ENCODE measurements at places on chromosomes 7 and 10. TPM values are rescaled to one million over a fixed set of nuclear protein-coding genes. Genes with fewer than 3 reads are reported as not detected.
A peak's percentile ranks its signal among the peaks of the same experiment; 100 is the strongest.

DNA sequence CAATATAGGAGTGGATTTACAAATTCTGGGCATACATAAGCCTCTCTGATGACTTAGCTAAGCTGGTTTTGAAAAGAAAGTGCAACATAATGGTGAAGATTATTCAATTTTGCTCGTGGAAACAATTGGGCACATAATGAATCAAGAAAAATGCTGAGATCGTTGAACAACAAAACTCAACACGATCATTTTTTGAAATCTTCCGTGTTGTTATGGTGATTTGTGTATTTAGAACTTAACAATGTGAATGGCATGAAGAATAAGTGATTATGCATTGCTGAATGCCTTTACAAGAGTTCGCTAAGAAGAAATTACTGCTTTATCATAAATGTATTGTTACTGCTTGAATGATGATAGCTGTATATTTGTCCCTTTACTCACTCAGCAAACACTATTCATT, 875.0 kb downstream of the CNTNAP2 start:
- DNase-seq = no peak

- DNase-seq = peak; percentile 89
Observed at GRCh38 chr10:75403939-75404814, 2.6 kb upstream of the ZNF503 start.

- no peak for DNase-seq
Observed at GRCh38 chr7:36153571-36154097, 580 bp downstream of the EEPD1 start.

DNA sequence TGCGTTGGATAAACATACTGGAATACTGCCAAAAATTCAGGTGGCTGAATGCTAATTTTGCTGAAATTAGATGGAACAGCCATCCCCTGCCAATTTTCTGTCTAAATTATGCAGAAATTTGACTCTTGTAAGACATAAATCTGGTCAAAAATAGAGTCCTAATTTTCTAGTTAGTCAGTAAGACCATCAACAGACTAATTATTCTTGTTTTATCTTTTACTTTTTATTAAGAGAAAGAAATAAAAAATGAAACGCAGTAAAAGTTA, 110.3 kb upstream of the GATA3 start:
- no peak for DNase-seq

- no peak for DNase-seq
Observed at GRCh38 chr10:119754085-119754484, 28.2 kb downstream of the INPP5F start.

DNA sequence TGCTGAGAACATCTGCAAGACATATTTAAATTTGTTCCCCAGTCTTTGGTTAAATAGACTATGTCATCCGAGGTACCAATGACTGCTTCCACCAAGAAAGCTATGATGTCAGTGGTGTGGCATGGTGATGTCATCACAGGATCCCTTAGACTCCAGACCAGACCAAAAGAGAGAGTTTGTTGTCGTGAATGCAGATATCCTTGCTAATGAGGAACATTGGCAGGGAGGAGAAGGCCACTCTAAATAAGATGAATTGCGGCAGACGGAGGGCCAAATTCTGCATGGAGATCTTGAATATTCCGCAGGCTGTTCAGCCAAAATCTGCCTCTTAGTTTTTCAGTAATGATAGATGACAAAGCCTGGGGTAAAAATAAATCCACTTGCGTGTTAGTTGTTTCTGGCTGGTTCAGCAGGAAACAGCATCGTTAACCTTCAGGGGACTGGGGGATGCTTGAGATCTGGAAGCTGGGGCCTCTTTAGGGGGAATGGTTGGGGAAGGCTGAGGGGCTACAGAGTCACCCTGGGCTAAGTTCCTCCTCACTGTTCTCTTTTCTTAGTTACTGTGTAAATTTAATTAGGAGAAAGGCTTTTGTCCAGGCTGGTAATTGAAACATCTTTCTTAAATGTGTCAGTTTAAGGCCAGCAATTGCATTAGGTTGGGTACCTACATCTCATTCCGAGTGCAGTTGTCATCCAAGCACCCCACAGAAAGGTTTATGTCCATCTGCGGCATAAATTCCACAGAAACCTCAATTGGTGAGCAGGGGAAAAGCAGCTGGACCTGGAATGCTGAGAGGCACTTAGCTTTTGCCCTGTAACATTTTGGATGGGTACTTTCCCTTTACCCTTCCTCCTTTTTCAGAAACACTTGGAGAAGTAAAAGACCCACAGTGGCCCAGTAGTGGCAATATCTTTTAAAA, 11.6 kb upstream of the CAMK1D start:
- no peak for DNase-seq

The GPR15LG gene
- not detected for total RNA-seq

The ZNF736 gene
- total RNA-seq = 17.1 TPM

The KCP gene
- total RNA-seq = 1.7 TPM

The MYL7 gene
- total RNA-seq = 1.8 TPM
